ENCODE measurements at places on chromosomes 2 and 18.

DNA sequence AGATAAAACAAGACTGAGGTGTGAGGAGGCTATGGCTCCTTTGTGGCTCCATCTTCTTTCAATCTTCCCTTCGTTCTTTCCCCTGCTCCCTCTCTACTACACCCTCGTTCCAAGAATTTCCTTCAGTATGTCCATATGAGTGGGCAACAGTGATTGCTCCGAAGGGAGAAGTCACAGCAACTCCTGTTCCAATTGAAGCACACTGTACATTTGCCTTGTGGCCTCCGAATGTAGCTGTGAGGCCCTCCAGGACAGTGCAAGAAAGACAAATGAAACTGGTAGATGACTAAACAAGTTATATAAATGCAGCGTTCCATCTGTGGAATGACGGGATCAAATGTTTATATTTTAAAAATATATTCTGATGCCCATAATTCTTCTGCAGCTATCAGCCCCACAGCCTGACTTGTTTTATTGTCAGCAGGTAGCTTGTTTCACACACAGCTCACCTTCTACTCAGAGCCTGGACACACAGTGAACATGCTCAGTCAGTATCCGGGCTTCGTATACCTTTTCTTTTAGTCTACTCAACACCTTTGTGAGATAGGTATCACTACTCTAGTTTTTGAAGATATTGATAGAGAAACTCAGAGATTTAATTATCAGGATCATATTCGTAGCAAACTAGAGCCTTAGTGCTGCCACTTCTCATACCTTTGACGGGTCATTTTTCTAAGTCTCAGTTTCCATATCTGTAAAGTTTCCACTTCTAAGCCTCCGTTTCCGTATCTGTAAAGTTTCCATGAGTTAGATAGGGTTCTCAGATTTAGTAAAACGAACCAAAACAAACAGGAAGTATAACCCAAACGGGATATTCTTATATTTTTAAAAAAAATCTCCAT is 216.7 kb upstream of the STON1 start:
- no peak for DNase-seq

DNA sequence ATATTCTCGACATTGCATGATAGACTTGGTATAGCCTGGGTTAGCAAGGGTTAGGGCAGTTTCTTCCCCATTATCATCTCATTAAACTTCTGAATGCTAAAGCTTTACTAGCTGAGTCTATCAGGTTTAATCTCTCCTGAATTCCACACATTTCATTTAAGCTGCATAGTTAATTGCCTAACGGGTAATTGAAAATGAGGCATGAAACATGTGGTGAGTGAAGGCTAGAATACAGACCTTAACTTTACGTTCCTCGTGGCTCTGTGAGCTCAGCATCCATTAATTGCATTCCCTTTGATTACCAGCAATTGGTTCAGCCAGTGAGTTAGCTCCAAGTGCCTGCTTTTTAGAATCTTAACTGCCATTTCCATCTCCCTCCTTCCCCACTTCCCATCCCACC is 126.5 kb upstream of the MEX3C start:
- no peak for DNase-seq

- DNase-seq: no peak
Observed at GRCh38 chr2:31083234-31083993, 54.8 kb downstream of the GALNT14 start.

- DNase-seq: no peak
Observed at GRCh38 chr2:15893689-15894480, 46.5 kb upstream of the MYCN start.

- DNase-seq: no peak
Observed at GRCh38 chr2:11950896-11951295, 204.5 kb downstream of the LPIN1 start.

- DNase-seq: no peak
Observed at GRCh38 chr18:27771571-27771970, 405.4 kb downstream of the CDH2 start.

GRCh38 chr2:25201794-25202193 is 33.4 kb upstream of the POMC start:
- DNase-seq: no peak

GRCh38 chr2:196208915-196209314 is 37.5 kb upstream of the STK17B start:
- no peak for DNase-seq

DNA sequence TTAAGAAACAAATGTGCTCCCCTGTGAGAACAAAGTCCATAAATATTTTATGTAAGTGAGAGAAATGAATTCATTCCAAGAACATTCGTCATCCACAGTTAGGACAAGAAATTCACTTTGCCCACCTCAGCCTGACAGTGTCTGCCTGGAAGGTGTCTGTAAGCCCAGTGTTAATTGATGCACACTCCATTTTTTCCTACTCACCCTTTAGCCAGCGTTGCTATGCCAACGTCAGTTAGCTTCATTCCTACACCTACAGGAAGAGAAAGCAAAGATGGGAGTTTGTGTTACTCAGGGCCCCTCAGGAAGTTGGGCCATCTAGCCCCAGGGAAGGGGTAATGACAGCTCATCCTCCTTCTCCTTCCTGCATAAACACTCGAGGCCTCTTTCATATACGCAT is 131.0 kb downstream of the ALPK2 start:
- no peak for DNase-seq

GRCh38 chr2:239949537-239949936 is 75.6 kb downstream of the NDUFA10 start:
- no peak for DNase-seq

GRCh38 chr2:145524836-145525235 is 1004.9 kb upstream of the ZEB2 start:
- DNase-seq: no peak

Data from activated T-helper 9 cell treated with anti-CD3 and anti-CD28 coated beads, Interleukin-2, amount 50 U/mL, for 16 hours (primary cell).